ENCODE measurements at places on chromosomes 1 and 21. TPM values are rescaled to one million over a fixed set of nuclear protein-coding genes. Genes with fewer than 3 reads are reported as not detected.

BEND5 gene
- total RNA-seq = not detected

GRCh38 chr1:62188111-62188510, 6.5 kb upstream of the L1TD1 start:
- no peak for DNase-seq

DNA sequence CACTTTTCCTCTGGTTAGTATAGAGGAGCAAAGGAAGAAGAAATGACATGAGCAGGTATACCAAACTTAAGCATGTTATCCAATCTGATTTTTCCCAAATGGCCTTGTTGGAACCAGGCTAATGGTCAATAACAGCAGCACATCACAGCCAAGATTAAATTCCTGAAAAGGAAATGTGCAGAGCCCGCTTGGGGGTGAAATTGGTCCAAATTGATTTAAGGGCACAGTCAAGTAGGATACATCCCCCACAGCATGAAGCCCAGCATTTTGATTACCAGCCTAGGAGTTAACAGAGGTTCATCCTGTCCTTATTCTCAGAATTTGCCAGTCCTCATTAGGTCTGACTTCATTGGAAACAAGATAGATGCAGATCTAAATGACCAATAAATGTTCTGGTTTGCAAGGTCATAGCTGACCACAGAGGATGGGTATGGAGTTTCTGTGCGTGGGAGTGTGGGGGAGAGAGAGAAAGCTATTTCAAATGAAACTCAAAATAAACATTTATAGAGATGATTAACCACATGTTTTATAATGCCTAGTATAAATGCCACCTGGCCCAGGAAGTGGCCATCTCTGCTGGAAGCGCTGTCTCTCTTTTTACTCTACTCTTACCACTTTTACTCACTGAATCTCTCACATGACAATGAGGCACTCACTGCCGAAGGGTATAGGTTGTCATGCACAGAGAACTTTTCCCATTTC, 38.7 kb downstream of the RGS5 start:
- DNase-seq = peak; percentile 73

PRDM16 gene
- total RNA-seq = not detected

- DNase-seq = no peak
These were observed 17.0 kb upstream of the ALDH4A1 start for GRCh38 chr1:18919197-18919905.
